B cell (primary cell): ENCODE measurements at places on chromosomes 1 and 21. TPM values are rescaled to one million over a fixed set of nuclear protein-coding genes. Genes with fewer than 3 reads are reported as not detected.

- DNase-seq = no peak
Measured at GRCh38 chr21:15793550-15794235, 63.9 kb downstream of the USP25 start.

GRCh38 chr1:167683226-167683625 is 38.6 kb upstream of the MPZL1 start:
- no peak for DNase-seq

DNA sequence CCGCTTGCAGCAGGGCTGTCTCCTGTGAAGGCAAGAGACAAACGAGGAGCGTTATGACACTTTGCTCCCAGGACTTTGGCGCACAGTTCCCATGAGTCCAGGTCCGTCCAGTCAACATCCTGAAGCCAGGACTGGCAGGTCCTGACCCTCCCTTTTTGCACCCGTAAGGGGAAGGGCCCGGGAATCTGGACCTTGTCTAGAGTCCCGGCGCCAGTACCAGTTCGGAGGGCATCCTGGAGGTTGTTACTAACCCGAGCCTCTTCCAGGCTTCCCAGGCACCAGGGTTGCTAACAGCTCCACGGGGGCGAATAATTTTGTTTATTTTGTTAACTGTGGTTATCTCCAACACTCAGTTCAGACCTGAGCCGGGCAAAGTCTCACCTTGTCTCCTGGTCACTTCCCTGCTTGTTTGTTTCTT is 682 bp upstream of the RWDD3 start:
- no peak for DNase-seq

COL9A2 gene
- 29.6 and 30.6 TPM in 2 replicates for polyA plus RNA-seq

DIPK1A gene
- polyA plus RNA-seq = 10.7 and 11.9 TPM in 2 replicates

TXLNA gene
- polyA plus RNA-seq = 16.9 and 23.0 TPM in 2 replicates
